ENCODE measurements at places on chromosomes 12 and 14.
A peak's percentile ranks its signal among the peaks of the same experiment; 100 is the strongest.

DNA sequence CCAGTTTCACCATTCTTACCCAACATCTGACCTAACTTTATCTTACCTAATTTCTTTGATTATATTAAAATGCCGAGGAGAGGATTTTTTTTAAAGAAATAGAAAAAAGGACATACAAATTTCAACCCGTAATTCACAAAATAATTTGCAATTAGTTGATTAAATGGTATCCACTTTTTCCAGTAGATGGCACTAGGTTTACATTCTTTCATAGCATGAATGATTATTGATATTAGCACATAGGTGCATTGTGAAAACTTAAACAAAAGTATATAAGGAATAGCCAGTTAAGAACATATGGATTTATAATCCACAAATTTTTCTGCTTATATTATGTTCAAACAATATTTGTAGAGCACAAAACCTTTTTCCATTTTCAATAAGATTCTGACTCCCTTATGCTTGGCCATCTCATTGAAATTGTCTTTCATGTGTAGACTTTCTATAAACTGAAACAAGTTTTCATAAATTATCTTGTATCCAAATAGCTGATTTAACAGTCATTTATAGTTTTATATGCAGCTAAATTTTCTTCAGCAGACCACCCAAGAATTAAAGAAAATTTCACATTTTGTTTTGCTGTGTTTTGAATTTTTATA, 35.3 kb downstream of the MSRB3 start:
- no peak for DNase-seq

DNA sequence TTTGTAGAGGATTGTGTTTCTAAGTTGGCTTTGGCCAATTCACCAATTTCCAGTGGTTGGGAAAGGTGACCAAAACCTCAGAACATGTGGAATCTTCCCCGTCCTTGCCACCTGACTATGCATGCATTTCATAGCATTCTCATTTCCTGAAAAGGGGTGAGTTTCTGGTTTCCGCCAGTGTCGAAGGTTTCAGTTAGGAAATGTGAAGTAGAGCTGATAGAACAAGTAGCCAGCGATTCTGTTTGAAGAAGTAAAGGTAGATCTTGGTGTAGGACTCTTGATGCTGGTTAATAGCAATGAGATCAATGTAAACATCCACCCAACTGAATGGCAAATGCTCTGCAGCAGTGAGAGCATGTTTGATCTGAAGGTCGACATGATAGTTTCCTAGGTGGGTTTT, 15.9 kb downstream of the SMOC1 start:
- no peak for DNase-seq

- DNase-seq = no peak
Measured at GRCh38 chr14:34668111-34668510, 38.2 kb upstream of the SNX6 start.

DNA sequence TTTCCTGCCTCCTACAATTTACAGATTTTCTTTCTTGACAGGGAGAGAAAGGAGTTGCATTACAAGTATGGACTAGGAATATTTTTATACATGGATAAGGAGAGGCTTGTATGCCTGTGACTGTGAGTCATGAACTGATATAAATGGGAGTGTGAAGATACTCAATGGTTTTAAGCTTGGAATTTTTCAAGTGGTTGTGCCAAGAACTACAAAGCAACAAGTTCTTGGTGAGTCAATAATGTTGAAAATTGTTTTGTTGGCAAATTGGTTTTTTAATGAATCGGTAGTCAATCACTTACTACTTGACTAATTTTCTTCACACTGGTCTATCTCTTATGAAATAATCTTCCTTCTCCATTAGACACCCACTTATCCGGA, 58.9 kb upstream of the HMGA2 start:
- no peak for DNase-seq

DNA sequence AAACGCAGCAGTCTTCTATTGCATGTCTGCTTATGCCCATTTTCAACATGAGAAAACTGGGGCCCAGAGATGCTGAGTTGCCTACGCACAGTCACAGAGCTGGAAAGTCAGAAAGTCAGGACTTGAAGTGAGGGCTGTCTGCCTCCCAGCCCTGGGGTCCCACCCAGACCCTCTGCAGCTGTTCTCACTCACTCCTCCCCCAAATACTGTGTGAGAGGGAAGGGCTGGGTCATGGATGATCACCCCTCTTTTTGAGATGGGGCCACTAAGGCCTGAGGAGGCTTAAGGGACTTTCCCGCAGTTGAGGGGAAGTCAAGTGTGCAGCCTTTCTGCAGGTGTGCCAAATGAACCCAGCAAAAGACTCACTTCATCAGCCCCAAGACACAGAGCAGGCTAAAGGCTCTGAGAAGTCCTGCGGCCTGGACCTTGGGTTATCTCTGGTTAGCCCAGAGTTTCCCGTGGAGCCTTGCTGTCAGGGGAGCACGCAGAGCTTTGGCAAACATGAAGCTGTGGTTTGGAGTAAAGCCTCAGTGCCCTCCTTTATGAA, 18.7 kb downstream of the DTX1 start:
- no peak for DNase-seq

GRCh38 chr12:29929295-29929694, 145.6 kb upstream of the TMTC1 start:
- DNase-seq = no peak

- no peak for DNase-seq
Measured at GRCh38 chr12:98328467-98328866, 186.9 kb upstream of the TMPO start.

- DNase-seq = no peak
Measured at GRCh38 chr14:61503167-61503801, 181.9 kb downstream of the PRKCH start.

GRCh38 chr12:112347581-112347982, 34.6 kb downstream of the HECTD4 start:
- no peak for DNase-seq

DNA sequence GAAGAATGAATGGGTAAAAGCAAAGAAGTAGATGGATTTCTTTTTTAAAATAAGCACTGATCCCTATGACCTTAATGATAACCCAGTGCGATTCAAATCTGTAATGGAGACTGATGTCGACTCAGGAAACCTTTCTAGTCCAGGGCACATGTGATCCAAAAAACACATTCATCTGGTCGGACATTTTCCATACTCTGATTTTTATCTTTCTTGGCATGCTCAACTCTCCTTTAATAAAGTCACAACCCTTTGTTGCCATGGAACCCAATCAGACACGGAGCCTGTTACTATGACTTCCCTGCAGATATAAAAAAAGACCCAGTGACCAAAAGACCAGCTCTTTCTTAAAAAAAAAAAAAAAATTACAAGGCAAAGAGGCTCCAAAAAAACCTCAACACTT, 27.9 kb downstream of the TMCC3 start:
- no peak for DNase-seq

DNA sequence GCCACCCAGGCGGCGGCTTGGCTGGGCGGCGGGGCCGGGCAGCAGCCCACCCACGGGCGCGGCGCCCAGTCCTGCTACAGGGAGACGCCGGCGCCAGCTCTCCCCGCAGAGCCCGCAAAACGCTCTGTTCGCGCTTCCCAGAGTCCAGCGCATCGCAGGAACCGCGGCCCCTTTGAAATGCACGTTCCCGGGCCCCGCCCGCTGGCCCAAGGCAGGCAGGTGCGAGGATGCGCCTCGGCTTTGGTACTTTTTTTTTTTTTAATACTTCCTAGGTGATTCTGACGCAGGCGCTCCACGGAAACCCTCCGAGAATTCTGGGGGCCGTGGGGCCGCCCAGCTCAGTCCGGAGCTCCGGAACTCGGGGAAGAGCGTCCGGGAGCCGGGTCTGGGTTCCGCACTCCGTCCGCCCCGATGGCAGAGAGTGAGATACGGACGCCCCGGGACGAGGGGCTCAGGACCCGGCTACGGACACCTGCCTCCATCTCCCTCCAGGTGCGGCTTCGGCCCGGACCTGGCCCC, 483 bp downstream of the POC1B start:
- peak; percentile 28 for DNase-seq

DNA sequence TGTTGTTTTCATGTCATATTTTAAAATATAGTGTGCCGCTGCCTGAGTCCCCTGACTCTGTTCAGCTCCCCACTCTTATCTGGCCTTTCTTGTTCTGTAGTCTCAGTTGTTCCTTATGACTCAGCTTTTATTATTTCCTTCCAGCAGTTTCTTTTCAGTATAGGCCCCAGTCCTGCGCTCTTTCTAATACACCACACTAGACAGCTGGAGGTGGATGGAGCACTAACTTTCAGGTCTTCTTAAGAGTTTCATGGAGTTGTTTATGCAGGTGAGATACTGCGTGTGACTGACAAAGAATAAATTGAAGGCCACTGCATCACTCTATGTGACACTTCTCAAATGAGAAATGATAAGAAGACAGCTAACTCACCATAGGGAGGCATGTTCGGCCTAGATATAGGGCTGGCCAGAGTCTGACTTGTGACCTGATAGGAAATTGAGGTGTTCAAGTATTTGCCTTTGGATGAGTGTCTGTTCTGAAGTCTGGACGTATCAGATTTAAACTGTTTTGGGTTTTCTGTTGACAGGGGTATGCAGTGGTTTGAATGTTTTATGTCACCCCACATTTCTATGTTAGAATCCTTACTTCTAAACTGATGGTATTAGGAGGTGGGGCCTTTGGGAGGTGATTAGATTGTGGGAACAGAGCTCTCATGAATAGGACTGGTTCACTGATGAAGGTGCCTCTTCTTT, 60.8 kb upstream of the CLMN start:
- DNase-seq = no peak

All from stimulated activated CD8-positive, alpha-beta memory T cell treated with anti-CD3 and anti-CD28 coated beads, Interleukin-2, amount 100 ng/mL, for 48 hours (primary cell).